ENCODE measurements at places on chromosomes 12 and 14.

GRCh38 chr12:125882141-125882540 lies 816.9 kb downstream of the AACS start:
- no peak for DNase-seq

DNA sequence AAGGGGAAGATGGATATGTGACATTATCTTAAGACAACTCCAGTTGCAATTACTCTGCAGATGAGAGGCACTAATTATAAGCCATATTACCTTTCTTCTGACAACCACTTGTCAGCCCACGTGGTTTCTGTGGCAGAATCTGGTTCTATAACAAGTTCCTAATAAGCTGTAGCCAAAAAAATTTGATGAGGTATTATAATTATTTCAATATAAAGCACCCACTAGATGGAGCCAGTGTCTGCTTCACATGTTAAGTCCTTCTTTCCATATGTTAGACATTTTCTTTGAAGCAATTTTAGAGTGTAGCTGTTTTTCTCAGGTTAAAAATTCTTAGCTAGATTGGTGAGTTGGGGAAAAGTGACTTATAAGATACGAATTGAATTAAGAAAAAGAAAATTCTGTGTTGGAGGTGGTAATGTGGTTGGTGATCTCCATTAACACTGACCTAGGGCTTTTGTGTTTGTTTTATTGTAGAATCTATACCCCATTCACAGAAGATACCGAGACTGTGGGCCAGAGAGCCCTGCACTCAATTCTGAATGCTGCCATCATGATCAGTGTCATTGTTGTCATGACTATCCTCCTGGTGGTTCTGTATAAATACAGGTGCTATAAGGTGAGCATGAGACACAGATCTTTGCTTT lies 36.9 kb downstream of the PSEN1 start:
- DNase-seq, result peak; percentile 12

- DNase-seq, result no peak
Observed at GRCh38 chr14:69539631-69540410, 34.9 kb downstream of the CCDC177 start.

- DNase-seq, result no peak
Observed at GRCh38 chr14:61153431-61153830, 127.7 kb downstream of the TMEM30B start.

DNA sequence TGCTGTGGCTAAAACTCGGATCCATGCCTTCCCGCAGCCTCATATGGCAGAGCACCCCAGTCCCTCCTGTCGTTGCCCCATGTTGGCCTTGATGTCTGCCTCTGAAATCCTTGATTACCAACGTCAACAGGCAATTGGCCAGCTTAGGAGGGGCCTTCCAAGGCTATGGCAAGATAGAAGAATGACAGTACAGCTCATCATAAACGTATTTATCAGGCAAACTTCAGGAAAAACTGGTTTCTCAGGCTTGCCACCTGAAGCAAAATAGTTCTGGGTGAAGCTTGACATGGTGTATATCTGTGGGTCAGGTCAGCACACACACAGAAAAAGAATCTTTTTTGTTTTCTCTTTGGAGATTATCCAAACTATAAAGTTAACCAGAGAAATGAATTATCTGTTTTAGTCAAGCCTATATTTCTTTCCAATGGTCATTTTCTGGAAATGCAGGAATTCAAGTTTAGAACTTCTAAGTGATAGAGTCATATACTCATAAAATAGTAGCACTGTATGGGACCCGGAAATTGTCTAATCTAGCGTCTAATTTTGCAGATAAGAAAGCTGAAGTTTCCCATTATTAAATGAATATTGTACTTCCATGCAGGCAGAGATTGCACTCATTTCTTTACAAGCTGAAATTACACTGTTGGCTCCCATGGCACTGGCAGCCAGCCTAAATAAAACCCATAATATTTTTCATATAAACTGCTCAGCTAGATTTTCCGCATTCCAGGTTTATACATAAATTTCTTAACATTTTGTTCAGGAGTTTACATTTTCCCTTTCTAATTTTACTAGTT lies 24.4 kb upstream of the DUSP16 start:
- no peak for DNase-seq

GRCh38 chr12:31931796-31932715 lies 27.2 kb upstream of the RESF1 start:
- DNase-seq, result no peak

DNA sequence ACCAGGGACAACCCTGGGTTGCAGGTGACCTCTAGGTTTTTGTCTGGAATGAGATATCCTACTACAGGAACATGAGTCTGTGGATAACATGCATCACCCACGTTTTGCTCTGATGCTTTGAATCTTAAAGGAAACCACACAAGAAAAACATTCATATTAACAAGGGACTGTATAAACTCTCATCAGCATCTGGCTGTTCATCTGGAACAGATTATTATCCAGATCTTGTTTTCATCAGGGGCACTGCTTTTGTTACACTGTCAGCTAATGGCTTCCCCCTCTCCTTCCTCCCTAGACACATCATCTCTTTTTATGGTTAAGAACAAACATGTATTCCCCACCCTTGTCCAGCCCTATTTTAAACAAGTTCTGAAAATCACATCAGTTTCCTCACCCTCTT lies 1095.7 kb downstream of the AACS start:
- DNase-seq, result no peak

DNA sequence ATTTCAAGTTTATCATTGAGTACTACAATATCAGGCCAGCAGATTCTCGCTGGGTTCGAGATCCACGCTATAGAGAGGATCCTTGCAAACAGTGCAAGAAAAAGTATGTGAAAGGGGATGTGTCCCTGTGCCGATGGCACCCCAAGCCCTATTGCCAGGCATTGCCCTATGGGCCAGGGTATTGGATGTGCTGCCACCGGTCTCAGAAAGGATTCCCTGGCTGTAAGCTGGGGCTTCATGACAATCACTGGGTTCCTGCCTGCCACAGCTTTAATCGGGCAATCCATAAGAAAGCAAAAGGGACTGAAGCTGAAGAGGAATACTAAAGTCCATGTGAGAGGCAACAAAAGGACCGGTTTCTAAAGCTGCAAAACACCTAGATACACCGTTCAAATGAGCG lies 59.4 kb downstream of the ATG14 start:
- DNase-seq, result no peak

DNA sequence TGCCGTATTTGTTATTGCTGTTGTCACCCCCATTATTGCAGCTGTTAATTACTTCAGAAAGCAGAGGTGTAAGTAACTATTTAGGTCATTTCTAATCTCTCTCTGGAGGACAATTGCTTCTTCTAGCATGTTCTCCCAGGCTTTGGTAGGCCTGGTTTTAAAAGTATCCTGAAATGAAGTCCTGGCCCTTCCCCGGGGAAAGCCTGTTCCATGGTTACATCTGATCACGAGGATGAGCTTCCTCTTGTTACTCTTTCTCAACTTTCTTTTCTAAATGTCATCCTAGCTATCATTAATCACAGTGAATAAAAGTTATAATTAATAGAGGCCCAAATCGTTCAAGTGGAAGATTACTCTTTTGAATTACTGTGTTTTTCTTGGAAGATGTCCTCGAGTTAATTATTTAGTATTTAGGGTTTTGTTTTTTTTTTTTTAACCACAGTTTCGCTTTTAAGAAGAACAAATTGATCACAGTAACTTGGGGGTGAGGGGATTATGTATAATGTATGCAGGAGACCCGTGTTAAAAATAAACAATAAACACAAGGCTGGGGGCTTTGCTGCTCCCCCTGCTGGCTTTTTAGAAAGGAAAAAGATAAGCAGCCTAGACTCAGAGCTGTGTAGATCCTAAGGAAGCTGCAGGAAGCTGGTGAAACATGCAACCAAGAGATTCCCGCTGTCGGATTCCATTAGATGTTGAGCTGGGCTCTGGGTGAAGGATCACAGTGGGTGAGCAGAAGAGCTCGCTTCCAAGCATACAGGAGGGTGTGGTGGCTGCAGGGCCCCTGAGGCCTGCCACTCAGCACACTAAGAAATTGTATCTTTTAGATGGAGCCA lies 420.1 kb downstream of the FUT8 start:
- no peak for DNase-seq

DNA sequence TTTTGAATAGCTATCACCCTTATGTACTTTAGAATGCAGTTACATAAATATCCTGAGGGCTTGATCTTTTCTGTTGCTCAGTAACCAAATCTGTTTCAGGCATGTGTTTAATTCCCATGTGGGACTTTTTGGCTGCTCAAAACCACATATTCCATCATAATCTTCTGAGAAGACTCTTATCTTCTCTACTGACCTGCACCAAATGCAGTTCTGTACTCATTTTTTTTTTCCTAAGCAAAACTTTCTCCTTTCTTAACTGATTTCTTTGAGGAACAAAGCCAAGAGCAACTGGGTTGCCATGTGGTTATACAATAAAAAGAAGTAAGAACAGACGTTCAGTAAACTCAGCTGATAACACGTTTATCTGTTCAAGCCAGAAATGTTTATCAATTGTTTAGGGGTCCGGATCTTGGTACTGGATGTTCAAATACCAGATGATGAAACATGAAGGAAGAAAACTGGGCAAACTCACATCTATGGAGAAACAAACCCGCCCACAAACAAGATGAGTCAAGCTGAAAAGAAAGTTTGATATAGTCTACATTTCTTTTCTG lies 50.1 kb downstream of the TMEM132C start:
- DNase-seq, result no peak

DNA sequence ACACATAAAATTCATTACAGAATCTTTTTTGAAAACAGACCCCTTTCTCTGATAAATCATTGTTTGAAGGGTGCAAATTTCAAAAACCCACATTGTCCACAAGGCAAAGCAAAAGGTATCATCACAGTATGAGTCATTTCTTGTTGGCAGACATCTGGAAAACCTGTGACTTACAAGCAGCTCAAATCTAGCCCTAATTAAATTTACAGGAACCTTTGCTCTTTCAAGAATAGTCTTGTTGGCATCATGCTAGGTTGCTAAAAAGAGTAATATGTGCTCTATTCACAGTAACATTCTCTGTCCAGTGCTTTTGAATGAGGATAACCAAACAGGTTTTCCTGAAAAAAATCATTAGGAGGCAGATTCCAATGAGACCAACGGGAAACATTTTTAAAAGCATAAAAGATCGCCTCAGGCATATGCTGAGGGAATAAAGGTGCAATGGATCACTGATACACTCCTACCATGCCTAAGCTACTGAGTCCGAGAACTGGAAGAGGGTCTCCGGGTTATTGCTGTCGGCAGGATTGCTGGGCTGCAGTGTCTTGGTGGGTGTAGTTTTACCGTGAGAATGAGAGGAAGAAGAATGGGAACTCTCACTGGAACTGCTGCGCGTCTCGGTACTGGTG lies 55.5 kb upstream of the TTC7B start:
- no peak for DNase-seq

DNA sequence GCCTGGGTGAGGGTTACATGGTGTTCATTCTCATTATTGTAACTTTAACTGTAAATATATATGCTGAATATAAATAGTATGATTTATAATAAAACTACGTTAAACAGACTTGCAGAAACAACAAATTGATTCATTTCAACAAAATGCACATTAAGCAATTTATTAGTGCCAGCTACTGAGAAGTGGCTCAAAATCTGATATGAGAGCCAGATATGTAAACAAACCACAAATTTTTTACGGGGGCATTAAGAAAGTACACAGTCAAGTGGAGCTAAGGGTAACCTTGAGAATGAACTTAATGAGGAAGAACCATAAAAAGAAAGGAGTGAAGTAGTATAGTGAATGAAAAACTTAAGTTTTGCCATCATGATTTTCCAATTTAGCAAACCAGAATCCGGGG lies 40.3 kb downstream of the CEP128 start:
- DNase-seq, result no peak

DNA sequence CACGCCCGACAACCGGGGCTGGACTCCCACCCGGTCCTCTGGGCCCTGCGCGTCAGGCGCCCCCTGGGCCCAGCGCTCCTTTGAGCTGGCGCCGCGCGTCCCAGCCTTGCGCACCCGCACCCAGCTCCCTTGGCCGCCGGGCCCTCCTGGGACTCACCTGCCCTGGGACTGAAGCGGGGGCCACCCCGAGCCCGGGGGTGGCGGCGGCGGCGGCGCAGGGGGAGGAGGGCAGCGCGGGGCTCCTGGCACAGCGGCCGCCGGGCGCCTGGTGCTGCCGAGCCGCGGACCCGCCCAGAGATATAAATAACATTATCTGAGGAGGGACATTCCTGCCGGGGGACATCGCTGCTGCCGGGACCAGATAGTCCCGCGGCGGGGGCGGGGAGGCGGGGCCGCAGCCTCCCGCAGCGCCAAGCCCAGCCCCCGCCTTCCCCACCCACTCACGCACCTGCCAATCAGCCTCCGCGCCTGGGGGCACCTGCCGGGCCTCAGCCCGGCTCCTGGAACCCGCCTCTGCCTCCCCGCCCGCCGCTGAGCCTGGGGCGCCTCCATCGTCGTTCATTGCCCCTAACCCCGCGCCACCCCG lies at the start of gene SPTB:
Gene SPTB, minus strand, starts transcription at position 273 of the 586 bp plus-strand sequence. CDS start 56,813 bp downstream, outside the sequence.
- peak; percentile 58 for DNase-seq

- DNase-seq, result no peak
Observed at GRCh38 chr12:31492599-31493196, 98.2 kb downstream of the DENND5B start.

- DNase-seq, result no peak
Observed at GRCh38 chr12:19546027-19546426, 106.7 kb downstream of the AEBP2 start.

GRCh38 chr14:96072746-96073145 lies 33.6 kb downstream of the C14orf132 start:
- no peak for DNase-seq

- DNase-seq, result no peak
Observed at GRCh38 chr14:50106178-50106577, 10.2 kb downstream of the VCPKMT start.

DNA sequence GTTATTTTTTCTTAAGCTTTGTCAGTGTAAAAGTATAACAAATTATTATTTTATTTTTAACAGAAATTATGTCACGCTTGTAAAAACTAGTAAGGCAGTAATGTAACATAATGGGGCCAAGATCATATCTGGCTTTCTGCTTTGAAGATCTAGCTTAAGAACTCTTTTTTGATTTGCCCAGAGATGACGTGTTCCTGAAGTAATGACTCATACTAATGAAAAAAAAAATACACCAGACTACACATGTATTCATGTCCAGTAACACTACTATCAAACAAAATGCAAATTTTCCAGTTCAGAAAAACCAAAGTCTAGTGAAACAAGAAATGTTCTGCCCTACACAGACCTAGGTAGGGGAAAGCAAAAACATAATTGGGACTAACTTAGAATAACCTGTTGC lies 432.2 kb upstream of the ATXN7L3B start:
- no peak for DNase-seq

DNA sequence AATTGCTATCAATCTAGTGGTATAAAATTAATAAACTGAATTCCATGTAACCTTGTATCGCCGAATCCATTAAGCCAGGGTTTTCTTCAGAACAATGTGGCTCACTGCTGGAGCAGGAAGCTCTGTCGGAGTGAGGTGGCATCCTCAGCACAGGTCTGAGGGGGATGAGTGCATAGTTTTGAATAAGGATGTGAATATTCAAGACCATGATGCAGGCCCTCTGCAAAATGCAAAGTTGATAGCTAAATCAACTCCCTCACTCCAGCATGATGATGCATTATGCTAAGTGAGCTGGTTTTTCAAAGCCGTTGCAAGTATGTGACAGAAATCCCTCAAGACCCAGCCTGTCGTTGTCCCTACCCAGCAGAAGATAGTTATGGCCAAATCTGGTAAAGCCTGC lies 53.0 kb downstream of the TRIM9 start:
- no peak for DNase-seq

- DNase-seq, result no peak
Observed at GRCh38 chr12:70534466-70534865, 102.8 kb downstream of the PTPRB start.

GRCh38 chr14:106174206-106174605 lies 647.8 kb downstream of the TMEM121 start:
- no peak for DNase-seq

- peak; percentile 68 for DNase-seq
Observed at GRCh38 chr12:98998697-98999299, 353.7 kb downstream of the APAF1 start.

Data from MM.1S (cell line).